Stimulated activated CD4-positive, alpha-beta T cell treated with anti-CD3 and anti-CD28 coated beads, Interleukin-2, amount 100 ng/mL, for 48 hours (primary cell): ENCODE measurements at places on chromosomes 12 and 14.

DNA sequence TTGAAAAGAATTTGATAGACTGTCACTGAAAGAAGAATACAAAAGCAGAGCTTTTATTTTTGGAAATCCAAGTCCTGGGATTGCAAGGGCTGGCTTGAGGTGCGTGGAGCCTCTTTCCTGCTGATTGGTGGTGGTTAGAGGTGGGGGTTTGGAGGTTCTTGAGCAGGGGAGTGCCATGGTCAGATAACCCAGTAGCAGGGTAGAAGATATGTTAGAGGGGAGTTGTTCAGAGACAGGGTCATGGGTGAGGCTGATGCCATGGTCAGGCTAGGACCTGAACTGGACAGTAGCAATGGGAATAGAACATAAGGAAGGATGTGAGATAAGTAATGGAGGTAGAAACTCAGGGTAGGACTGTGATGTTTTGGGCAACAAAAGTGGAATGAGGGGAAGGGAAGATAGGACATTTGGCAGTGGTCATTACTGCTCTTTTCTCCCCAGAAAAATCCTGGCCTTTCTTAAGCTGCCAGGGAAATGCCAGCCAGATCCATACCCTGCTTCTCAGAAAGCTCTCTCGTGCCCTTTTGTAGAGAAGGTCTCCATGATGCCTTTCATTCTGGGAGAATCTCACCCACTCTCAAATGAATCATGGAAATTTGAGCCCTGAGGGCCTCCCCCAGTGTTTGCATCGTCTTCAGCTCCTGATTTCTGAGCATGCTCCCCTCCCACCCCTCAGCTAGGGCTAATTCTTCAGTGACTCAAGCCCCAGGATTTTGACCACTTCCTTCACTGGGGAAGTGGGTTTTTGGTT, 9.5 kb downstream of the EMP1 start:
- peak; percentile 17 for DNase-seq

GRCh38 chr14:50344876-50345563, 32.9 kb downstream of the DMAC2L start:
- no peak for DNase-seq

- DNase-seq, result no peak
These were observed 22.5 kb upstream of the AKAP6 start for GRCh38 chr14:32306549-32306948.

- DNase-seq, result no peak
These were observed 70.1 kb downstream of the SPRING1 start for GRCh38 chr12:116667752-116668151.

DNA sequence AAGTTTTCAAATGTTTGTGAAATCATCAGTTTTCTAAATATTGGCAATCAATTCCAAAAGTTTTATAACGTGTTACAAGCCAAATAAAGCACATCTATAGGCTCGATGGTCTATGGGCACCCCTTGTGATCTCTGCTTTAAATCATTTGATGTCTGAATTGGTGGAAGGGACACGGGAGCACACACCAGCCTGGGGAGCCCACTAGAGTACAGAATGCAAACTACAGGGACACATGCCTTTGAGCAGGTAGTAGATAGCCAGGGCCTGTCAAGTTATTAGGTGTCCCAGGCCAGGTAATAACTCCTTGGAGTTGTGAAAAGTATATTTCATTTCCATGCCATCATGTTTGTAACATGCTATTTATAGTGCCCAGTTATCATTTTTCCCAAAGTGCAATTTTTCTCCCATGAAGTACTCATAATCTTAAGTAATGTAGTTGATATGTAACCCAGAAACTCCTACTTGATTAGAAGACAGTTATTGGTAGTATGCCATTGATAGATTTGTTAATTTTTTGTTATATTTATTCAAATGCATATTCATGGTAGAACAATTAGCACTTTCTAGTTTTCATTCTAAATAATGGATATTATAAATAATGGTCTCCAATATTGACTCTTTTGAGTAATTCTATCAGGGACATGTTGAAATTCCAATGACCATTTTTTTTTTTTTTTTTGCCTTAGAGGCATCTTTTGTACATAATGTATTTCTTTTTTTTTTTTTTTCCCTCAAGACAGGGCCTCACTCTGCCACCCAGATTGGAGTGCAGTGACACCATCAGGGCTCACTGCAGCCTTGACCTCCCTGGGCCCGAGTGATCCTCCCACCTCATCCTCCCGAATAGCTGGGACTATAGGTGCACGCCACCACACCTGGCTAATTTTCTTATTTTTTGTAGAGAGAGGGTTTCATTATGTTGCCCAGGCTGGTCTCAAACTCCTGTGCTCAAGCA, 96.9 kb upstream of the FGD4 start:
- DNase-seq, result no peak

DNA sequence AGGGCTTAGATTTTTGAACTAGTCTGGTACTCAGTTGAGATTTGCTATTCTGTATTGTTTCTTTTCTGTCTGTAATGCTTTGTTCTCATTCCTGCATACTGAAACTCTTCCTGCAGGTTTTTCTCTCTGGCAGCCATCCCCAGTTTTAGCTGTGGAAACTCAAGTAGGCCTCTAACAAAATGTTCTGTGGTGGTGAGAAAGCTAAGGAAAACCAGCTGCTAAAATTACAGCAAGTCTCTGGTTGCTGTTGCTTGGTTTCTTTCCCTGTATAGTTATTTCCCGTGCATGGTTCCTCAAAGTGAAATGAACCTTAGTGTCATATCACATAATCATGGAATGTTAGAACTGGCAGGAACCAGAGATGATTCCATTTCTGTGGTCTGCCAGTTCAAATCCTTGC, 442.5 kb downstream of the NRXN3 start:
- no peak for DNase-seq

- no peak for DNase-seq
These were observed 112.5 kb upstream of the FLRT2 start for GRCh38 chr14:85417396-85417795.

DNA sequence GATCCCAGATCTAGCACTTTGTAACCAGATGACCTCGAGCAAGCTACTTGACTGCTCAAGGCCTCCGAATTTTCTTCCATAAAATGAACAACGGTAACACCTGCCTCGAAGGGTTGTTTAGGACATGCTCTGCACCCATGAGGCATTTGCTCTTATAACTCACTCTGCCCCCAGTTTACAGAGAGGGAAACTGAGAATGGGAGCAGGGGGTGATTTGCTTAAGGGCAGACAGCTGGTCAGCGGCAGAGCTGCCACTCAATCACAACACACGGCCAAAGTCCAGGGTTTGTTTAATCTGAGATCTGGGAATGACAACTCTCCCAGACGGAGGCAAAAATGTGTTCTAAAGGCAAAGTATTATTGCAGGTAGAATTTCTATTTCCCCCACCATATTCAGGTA, 156.3 kb downstream of the RIMBP2 start:
- no peak for DNase-seq

- no peak for DNase-seq
These were observed 79.7 kb upstream of the DIO3 start for GRCh38 chr14:101481557-101481956.

- no peak for DNase-seq
These were observed 416.0 kb downstream of the LRIG3 start for GRCh38 chr12:58504143-58504938.

GRCh38 chr14:50865391-50866076, 6.3 kb upstream of the ABHD12B start:
- DNase-seq, result no peak

DNA sequence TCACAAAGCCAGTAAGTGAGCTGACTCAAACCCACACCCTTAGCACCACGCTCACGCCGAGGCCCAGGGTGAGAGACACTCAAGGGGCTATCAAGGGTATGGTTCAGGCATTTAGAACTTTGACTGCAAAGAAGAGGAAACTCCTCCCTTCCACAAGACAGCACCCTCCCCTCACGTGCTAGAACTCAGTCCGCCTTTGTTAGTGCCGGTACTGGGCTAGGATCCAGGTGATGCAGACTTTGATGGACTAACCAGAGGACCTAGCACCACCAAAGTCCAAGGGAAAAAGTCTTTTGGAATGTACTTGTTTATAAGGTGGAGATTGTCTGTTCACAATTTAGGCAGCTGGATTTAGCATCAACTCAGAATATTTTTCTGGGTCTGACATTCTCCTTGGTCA, 33.7 kb downstream of the VWF start:
- no peak for DNase-seq

- no peak for DNase-seq
These were observed 113.5 kb upstream of the PCED1B start for GRCh38 chr12:46965880-46966279.

GRCh38 chr12:124369055-124369826, 74.3 kb downstream of the RFLNA start:
- DNase-seq, result no peak

DNA sequence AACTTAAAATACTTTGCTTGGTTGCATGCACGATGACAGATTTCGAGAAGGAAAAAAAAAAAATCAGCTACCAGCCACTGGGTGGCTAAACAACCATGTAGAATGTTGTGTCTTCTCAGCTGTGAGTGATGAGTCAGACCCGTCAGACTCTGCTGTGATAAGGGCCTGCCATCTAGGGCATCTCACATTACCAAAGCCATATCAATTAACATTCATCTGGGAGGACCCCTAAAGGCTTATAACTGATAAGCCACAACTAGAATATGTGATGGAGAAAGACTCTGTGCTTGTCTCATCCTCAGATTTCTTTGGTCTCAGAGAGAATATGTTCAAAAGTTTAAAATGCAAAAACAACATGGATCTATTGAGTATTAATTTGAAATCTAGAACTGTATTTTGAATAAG, 111.5 kb downstream of the PAX9 start:
- no peak for DNase-seq

- DNase-seq, result no peak
These were observed 219.2 kb upstream of the SSTR1 start for GRCh38 chr14:37988472-37988871.

- no peak for DNase-seq
These were observed 44.1 kb downstream of the NIN start for GRCh38 chr14:50786751-50787464.

DNA sequence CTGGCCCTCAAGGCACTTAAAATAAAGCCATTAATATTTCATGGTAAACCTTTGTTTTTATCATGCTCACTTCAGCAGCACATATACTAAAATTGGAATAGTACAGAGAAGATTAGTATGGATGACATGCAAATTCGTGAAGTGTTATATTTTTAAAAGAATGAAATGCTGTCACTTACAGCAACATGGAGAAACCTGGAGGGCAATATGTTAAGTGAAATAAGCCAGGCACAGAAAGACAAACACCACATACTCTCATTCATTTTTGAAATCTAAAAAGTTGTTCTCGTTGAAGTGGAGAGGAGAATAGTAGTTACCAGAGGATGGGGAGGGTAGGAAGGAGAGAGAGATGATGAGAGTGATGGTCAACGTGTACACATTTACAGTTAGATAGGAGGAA, 45.4 kb upstream of the ATP2B1 start:
- DNase-seq, result no peak
